CD8-positive, alpha-beta memory T cell (primary cell): ENCODE measurements at places on chromosomes 13 and 19.

DNA sequence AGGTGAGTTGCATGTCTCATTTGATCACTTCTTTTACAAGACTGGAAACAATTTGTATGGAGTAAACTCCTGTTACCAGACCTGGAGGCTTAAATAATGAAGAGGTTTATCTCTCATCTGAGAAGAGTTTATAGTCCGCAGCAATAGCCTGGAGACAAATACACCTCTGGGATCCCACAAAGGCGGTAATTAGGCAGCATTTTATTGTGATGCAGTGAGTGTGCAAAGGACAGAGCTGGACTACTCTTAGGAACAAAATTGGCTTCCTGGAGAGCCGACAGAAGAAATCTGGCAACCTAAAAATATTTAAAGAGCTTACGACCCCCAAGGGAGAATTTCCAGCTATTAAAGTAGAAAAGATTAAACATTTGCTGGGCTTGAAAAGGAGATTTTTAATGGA is 11.8 kb upstream of the KATNAL1 start:
- no peak overlapping the region for H3K4me3 ChIP-seq
- no peaks in the 10 kb centered on the region for H3K4me1 ChIP-seq

- peaks cover 12% of the 10 kb centered on the region for H3K4me1 ChIP-seq
- no peak overlapping the region for H3K4me3 ChIP-seq
- H3K27ac ChIP-seq = no peak overlapping the region
These were observed 5.3 kb downstream of the ZIC5 start for GRCh38 chr13:99966064-99966805.

- H3K4me3 ChIP-seq = no peak overlapping the region
- H3K27me3 ChIP-seq = no peaks in the 10 kb centered on the region
- H3K36me3 ChIP-seq = no peaks in the 10 kb centered on the region
- peaks cover 17% of the 10 kb centered on the region for H3K4me1 ChIP-seq
These were observed 9.1 kb downstream of the MBNL2 start for GRCh38 chr13:97231118-97231828.

- peak overlapping the region; percentile 25 for H3K4me3 ChIP-seq
- H3K4me1 ChIP-seq = peaks cover 83% of the 10 kb centered on the region
- H3K36me3 ChIP-seq = no peaks in the 10 kb centered on the region
- H3K27me3 ChIP-seq = no peaks in the 10 kb centered on the region
- peak overlapping the region; percentile 32 for H3K27ac ChIP-seq
- DNase-seq = no peak
These were observed 159.9 kb downstream of the KATNAL1 start for GRCh38 chr13:30147421-30147820.

- H3K27me3 ChIP-seq = no peaks in the 10 kb centered on the region
- no peak overlapping the region for H3K4me3 ChIP-seq
- no peak for DNase-seq
- no peaks in the 10 kb centered on the region for H3K4me1 ChIP-seq
These were observed 129.2 kb downstream of the TBC1D4 start for GRCh38 chr13:75352641-75353327.

DNA sequence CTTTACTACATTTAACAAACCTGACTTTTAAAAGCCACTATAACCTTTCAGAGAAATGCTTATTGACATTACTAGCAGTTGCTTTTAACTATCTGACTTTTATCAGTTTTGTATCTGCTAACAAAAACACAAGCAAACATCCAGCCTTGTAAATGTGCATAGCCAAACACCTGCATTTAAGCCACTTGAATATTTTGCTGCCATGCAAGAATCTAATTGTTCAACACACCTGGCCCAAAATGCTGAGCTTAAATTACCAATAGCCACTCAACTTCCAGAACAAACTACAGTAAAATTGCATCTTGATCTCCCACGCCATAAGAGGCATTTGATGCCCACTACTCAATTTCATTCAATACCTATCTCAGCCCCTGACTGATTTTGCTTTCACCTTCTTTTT is 9.3 kb downstream of the ZIC5 start:
- H3K27ac ChIP-seq = no peak overlapping the region
- H3K4me3 ChIP-seq = no peak overlapping the region
- H3K27me3 ChIP-seq = peaks cover 77% of the 10 kb centered on the region

DNA sequence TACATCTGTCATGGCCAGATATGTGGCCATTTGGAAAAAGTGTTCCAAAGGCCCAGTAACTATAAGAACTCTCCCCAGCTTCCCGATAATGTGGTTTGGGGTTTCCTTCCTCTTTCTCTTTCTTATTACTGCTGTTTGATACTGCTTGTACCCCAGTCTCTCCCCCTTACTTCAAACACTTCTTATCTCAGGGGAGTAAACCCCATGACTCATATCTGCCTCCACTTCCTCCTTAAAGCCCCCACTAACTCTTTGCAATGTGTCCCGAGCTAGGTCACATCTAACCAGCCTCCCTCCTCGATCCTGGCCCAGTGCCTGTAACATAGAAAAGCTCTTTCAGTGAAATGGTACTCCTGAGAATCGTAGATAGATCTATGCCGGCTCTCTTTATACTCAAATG is 82.4 kb upstream of the STARD13 start:
- no peak for DNase-seq
- H3K27ac ChIP-seq = no peak overlapping the region
- no peaks in the 10 kb centered on the region for H3K4me1 ChIP-seq
- no peaks in the 10 kb centered on the region for H3K27me3 ChIP-seq

GRCh38 chr19:14700711-14701375 is 11.0 kb downstream of the ZNF333 start:
- no peaks in the 10 kb centered on the region for H3K27me3 ChIP-seq
- no peak overlapping the region for H3K27ac ChIP-seq
- DNase-seq = no peak
- H3K4me3 ChIP-seq = no peak overlapping the region
- no peaks in the 10 kb centered on the region for H3K4me1 ChIP-seq

DNA sequence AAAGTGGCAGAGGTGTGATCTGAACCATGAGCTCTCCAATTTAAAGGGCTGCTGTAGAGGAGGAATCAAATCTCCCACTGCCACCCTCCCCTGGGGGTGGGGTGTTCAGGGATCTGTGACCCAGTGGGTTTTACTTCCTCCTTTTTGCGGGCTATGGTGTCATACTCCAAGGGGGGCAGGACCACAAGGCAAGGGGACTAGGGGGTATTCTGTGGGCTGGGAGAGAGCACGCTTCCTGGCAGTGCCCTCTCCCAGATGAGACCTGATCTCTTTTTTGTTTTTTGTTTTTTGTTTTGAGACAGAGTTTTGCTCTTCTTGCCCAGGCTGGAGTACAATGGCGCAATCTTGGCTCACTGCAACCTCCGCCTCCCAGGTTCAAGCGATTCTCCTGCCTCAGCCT is 10.3 kb downstream of the PLD3 start:
- no peaks in the 10 kb centered on the region for H3K27me3 ChIP-seq
- no peak overlapping the region for H3K27ac ChIP-seq
- no peak overlapping the region for H3K4me3 ChIP-seq
- no peaks in the 10 kb centered on the region for H3K36me3 ChIP-seq

DNA sequence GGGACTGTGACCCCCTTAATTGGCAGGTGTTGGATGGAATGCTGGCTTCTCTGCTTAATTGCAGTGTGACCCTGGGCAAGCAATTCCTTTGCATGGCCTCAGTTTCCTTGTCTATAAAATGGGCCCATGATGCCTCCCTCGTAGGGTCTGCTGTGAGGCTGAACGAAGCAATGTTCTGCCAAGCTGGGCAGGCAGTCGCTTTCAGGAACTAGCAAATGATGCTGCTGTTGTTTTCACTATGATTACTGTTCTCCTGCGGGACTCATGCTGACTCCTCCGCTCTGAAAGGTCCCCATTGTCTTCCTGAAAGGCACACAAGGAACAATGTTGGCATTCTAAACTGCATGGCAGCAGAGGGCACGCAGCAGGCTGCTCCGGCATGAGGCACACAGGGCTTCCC is 6.8 kb downstream of the BICRA start:
- no peak overlapping the region for H3K4me3 ChIP-seq
- no peaks in the 10 kb centered on the region for H3K27me3 ChIP-seq
- peaks cover 18% of the 10 kb centered on the region for H3K4me1 ChIP-seq
- no peaks in the 10 kb centered on the region for H3K36me3 ChIP-seq

DNA sequence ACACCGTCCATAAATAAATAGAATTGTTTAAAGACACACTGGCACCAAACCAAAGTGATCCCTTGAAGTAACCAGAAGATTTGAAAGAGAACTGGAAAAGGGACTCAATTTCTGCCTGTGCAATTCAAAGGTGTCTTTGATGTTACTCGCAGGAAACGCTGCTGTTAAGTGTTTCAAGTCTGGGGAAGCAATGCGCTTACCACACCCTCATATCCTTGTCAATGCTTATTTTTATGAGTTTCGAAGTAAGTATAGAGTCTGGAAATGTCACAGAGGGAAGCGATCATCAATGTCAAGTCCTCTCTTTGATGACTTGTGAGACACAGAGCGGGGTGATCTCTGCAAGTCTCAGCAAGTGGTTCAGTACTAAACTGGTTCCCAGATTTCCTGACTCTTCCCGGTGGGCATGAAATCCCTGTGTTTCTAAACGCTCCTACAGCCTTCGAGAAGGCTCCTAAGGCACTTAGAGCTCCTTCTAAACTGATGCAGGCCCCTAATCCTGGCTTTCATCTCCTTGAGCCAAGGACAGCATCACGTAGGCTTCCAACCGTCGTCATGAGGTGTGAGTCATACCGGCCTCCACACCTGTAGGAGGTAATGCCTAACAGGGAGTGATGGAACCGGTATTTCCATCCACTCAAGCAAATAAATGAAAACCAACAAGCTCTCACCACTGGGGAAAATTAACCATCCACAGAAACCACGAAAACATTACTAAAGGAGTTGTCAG is 22.8 kb downstream of the SYDE1 start:
- no peaks in the 10 kb centered on the region for H3K27me3 ChIP-seq
- H3K4me3 ChIP-seq = peak overlapping the region; percentile 18
- H3K27ac ChIP-seq = no peak overlapping the region
- no peaks in the 10 kb centered on the region for H3K36me3 ChIP-seq
- no peak for DNase-seq

GRCh38 chr19:39542206-39542605 is 2.2 kb upstream of the EID2 start:
- H3K27ac ChIP-seq = no peak overlapping the region
- no peaks in the 10 kb centered on the region for H3K36me3 ChIP-seq
- no peaks in the 10 kb centered on the region for H3K27me3 ChIP-seq
- H3K4me1 ChIP-seq = peaks cover 56% of the 10 kb centered on the region
- DNase-seq = no peak

DNA sequence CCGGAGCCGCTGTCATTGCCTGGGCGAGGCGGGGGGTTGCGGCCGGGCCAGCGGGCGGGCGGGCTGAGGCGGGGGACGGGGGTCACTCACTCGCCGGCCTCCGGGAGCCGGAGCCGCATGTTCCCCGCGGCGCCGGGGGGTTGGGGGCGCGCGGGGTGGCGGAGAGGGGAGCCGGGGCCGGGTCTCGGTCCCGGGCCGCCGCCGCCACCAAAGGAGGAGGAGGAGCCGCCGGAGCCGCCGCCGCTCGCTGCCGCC is 149 bp downstream of the MED26 start:
- H3K36me3 ChIP-seq = peaks cover 9% of the 10 kb centered on the region
- H3K27ac ChIP-seq = peak overlapping the region; percentile 68
- peaks cover 35% of the 10 kb centered on the region for H3K4me1 ChIP-seq
- DNase-seq = no peak
- H3K4me3 ChIP-seq = peak overlapping the region; percentile 83

- DNase-seq = no peak
- H3K27me3 ChIP-seq = no peaks in the 10 kb centered on the region
These were observed 300.1 kb downstream of the TBC1D4 start for GRCh38 chr13:75181906-75182305.

DNA sequence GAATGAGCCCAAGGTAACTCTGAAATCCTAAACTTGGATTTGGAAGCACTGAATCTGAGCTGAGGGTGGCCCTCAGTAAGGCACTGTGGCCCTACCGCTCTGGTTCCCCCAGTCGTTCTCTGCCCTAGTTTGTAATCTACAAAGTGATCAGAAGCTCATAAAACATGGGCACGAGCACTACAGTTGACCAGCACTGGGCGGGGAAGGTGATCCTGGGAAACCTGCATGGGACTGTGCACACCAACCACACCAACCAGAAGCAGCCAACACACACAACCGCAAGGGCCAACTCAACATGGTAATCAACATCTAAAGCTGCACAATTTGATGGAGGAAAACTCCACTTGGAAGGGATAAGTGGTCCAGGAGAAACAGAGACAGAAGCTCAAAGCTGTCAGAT is 22.9 kb downstream of the SLC7A1 start:
- H3K27ac ChIP-seq = no peak overlapping the region
- no peaks in the 10 kb centered on the region for H3K27me3 ChIP-seq
- no peak overlapping the region for H3K4me3 ChIP-seq
- DNase-seq = no peak
- H3K4me1 ChIP-seq = no peaks in the 10 kb centered on the region

DNA sequence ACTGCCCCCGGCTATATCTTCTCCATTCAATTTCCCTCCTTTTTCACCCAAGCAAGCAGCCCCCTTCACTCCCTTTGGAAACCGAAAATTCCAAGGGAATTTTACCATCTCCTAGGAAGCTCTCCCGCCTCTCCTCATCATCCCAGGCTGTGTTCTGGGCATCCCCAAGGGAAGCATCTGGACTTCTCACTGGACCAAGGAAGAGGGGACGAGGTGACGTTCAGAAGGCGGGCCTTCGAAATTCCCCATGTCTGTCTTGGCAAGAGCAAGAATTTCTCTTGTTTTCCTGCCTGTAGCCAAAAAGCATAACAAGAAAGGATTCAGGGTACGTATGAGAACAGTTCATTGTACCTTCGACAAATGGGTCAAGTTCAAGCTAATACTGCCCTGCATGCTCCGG is 6.1 kb downstream of the TPRX2 start:
- DNase-seq = no peak
- no peaks in the 10 kb centered on the region for H3K36me3 ChIP-seq
- H3K27me3 ChIP-seq = no peaks in the 10 kb centered on the region
- no peak overlapping the region for H3K4me3 ChIP-seq
- H3K27ac ChIP-seq = no peak overlapping the region

- H3K27ac ChIP-seq = no peak overlapping the region
- no peaks in the 10 kb centered on the region for H3K36me3 ChIP-seq
- H3K4me1 ChIP-seq = no peaks in the 10 kb centered on the region
- H3K4me3 ChIP-seq = no peak overlapping the region
- no peaks in the 10 kb centered on the region for H3K27me3 ChIP-seq
These were observed 1586.4 kb upstream of the SPRY2 start for GRCh38 chr13:81927347-81927746.

DNA sequence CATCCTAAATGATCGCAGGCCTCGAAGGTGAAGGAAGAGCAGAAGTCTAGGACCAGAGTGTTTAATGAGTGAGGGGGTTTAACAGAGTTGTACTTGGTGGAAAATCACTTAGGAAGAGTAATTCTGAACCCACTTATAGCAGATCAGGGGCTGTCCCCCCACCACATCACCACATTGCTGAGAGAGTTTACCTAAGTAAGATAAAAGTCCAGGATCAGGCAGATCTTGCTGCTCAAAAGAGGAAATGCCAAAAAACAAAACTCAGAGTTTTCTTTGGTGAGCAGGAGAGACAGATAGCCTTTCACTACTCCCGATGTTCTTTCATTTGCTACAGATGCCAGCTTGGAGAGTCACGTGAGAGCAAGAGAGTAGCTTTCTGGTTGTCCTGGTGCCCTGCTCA is 15.4 kb downstream of the ZNF317 start:
- no peak overlapping the region for H3K27ac ChIP-seq
- peaks cover 37% of the 10 kb centered on the region for H3K36me3 ChIP-seq
- H3K4me1 ChIP-seq = peaks cover 8% of the 10 kb centered on the region
- DNase-seq = no peak
